ENCODE measurements at places on chromosomes 5 and 9. TPM values are rescaled to one million over a fixed set of nuclear protein-coding genes. Genes with fewer than 3 reads are reported as not detected.

DNA sequence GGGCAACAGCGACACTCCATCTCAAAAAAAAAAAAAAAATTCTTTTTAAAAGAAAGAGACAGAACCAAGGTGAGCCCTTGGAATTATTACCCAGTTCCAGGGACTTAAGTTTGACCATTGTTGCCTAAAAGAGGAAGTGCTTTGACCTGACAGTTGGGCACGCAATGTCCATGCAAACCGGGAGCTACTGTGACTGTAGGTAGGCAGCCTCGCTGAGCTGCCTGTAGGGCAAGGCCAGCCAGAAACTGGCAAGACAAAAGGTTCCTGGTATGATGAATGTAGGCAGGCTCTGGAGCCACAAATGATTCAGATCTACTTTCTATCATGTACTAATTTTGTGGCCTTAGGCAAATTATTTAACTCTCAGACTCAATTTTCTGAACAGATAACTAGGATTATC lies 334.8 kb upstream of the ZNF462 start:
- DNase-seq: no peak

ITGA2 gene
- 2.6 TPM for total RNA-seq

LECT2 gene
- not detected for total RNA-seq

DNA sequence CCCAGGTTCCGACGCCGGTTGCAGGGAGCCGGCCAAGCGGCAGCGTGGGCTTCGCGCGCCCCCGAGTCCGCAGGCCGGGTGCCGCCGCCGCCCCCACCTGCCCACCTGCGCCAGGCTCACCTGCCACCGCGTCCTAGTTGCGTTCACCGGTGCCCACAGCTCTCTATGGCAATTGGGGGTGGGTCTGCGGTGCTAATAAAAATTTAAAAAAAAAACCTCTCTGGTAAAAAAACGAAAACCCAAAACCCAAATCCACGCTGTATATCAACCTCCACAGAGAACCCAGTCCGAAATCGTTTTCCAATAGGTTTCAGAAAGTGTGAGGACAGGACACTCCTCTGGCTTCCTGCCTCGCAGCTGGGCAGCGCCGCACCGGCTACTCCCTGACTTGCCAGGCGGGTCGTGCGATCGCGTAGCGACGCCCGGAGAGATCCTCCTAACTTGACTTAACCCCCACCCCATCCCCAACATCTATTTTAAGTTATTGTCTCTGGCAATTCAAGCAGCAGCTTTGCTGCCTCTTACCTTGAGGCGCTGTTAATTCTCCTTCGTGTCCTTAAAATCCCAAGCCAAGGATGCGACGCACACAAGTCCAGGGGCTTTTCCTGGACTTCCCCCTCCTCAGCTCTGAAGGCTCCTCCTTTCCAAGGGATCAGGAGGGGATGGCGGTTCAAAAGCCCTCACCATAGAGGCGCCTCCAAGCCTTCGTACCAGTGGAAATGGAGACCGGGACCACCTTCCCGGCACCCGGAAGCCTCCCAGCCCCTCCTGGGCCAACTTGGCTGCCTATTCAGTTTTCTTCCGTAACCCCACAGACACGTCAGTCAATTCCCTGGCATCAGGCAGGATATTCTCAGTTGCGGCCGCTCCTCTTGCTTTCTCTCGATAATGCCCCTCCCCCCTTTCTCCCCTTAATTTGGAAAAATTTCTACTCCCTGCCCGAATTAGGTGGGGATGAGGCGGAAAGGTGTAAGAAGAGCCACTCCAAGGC lies 1639.4 kb upstream of the C9orf72 start:
- DNase-seq: peak; percentile 72

- DNase-seq: no peak
Measured at GRCh38 chr5:88394536-88395175, 126.0 kb upstream of the TMEM161B start.
